ENCODE measurements at places on chromosomes 12 and 14.

- no peak for DNase-seq
Measured at GRCh38 chr14:22432348-22432976, 156.6 kb downstream of the DAD1 start.

DNA sequence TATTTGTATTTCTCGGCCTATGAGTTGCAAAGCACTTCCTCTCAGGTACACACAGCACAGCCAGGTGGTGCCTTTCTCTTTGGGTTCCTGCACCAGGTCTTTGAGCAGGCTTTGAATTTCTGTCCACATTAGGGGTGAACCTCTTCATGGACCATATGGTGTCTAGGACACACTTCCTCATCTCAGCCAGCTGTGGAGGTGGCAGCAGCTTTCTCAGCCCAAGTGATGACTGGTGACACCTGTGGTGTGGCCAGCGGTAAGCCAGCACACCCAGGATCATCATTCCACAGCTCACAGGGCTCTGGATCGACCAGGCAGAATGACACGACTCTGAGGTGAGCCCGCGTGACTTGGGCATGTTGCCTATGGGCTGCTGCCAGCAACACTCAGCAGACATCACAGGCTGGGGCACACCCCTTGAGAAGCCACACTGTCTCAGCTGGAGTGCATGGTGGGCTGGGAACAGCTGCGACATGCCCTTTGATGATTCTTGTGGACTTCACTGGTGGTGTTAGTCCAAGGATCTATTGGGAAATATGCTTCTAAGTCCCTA is 36.8 kb downstream of the SLC5A8 start:
- DNase-seq: peak; percentile 34

GRCh38 chr14:81430235-81430634 is 30.1 kb upstream of the STON2 start:
- no peak for DNase-seq

- no peak for DNase-seq
Measured at GRCh38 chr14:72630374-72630773, 263.5 kb downstream of the DPF3 start.

- no peak for DNase-seq
Measured at GRCh38 chr12:104213952-104214351, 1.6 kb upstream of the TXNRD1 start.

DNA sequence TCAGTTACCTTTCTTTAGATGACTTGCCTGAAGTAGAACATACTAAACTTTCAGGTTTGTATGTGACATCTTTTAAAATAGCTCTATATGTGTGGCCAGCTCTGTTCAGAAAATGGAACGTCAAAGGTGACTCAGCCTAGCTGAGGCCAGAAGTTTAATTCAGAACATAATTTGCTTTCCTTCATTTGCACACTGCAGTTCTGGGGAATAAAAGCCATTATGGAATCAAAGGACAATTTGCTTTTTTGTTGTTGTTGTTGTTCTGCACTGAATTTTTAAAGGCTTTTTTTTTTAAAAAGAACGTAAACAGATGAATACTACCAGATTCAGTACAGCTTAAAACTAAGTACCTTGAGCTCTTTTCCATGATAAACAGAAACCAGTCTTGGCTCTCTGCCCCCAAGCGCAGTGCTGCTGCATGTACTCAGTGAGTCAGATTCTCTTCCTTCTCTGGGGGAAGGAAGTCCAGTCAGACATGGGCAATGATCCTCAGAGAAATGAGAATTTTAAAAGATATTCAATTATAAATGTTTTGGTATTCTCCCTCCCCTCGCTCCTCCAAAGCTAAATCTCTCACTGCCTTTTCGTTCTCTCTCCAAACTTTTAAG is 644.2 kb downstream of the NOVA1 start:
- DNase-seq: peak; percentile 87

- DNase-seq: peak; percentile 94
Measured at GRCh38 chr14:35533357-35534207, at the start of gene INSM2. Gene INSM2 (plus strand): TSS chr14:35534164. CDS start chr14:35534253, 89 bp downstream.

- no peak for DNase-seq
Measured at GRCh38 chr12:62695696-62696095, 229.1 kb downstream of the MON2 start.

- no peak for DNase-seq
Measured at GRCh38 chr12:48750769-48751356, 34.4 kb upstream of the CCNT1 start.

- no peak for DNase-seq
Measured at GRCh38 chr12:103915306-103915705, 14.9 kb upstream of the HSP90B1 start.

- no peak for DNase-seq
Measured at GRCh38 chr14:91420686-91421085, 3.1 kb upstream of the CCDC88C start.

DNA sequence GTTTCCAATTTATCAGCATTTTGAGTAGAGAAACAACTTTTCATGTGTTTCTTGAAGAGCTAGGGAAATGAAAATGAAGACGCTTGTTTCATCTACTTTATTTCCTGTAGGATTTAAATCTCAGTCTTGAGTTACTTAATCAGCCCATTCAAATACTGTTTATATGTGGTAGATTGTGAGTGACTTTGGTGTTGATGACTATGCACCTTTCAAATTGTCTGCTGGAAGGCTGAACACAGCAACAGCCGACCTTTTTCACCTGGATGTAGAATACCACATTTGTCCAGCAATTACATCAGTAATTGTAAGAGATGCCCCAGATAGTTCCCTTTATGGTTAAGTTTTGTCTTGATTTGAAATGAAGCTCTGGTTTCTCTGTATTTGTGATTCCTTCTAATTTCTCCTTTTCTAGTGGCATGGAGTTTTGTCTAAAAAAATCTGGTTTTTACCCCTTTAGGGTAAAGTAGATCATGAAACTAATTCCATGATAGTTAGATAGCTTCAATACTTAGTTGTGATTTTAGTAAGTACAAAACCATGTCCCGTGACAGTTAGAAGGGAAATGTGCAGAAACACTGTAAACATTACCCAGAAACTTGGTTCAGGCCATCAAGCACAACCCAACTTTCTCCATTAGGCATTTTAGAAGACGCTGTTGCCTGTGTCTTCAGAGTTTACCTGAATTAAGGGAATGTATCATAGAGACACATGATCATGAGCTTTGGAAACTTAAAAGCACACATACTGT is 165.0 kb downstream of the SRGAP1 start:
- no peak for DNase-seq

GRCh38 chr12:107118624-107119023 is 25.3 kb upstream of the CRY1 start:
- DNase-seq: no peak

Data from posterior cingulate gyrus (tissue), 11 donors.